ENCODE measurements at places on chromosomes 12 and 14.

DNA sequence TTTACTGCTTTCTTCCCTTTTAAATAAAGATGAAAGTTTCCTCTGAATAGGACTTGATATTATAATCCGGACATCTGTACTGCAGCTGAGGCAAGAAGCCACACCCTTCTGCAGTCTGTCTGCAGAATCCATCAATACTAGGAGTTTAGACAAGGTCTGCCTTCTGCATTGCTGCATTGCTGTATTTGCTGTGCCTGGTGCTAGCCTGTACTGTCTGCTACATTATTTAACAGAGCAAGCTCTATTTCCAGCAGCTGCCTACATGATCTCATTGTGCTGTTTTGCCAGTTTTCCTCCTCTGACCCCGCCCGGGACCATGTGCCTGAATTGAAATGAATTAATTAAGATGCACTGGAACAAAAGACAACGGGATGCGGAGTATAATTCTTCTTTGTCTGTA lies 1.7 kb downstream of the TUBA1A start:
- DNase-seq, result no peak

- no peak for DNase-seq
Observed at GRCh38 chr12:26188127-26188526, 7.2 kb upstream of the SSPN start.

- DNase-seq, result no peak
Observed at GRCh38 chr12:97464385-97465321, 2.0 kb downstream of the RMST start.

GRCh38 chr12:57110104-57111030 lies 795 bp downstream of the STAT6 start:
- peak; percentile 91 for DNase-seq

DNA sequence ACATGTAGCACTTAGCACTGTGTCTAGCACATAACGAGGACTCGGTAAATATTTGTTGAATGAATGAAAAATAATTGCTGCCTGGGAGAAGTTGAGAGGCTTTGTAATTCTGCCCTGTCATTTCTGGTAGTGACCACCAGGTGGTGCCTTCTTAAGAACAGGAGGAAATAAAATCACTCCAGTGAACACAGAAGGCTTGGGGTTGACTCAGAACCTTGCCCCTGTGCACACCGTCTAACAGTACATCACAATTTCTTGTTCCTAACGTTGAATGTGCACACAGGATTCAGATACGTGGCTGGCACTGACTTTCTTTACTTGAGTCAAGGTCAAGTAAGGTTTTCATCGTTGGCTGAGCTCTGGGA lies 91.8 kb downstream of the RGS6 start:
- peak; percentile 69 for DNase-seq

- DNase-seq, result no peak
Observed at GRCh38 chr12:24711056-24712008, 237.6 kb downstream of the BCAT1 start.

DNA sequence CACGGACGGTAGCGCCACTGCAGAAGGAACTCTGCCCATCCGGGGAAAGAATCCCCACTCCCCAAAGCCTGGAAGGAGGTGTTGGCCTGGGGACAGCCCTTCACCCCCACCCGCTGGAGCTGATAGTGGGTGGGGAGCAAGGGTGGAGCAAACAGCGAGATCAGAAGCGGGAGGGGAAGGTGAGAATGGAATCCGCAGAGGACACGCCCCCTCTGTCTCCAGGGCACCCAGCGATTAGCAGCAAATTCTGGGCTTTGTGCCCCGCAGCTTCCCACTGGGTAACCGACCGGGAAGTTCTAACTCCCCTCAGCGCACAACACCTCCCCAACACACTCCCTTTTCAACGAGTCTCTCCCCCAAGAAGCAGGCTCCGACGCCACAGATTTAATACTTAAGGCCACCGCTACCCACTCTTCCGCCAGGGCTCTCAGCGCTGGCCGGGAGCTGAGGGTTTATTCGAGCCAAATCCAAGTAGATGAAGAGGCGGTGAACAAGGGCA lies 1.4 kb downstream of the SLC25A29 start:
- no peak for DNase-seq

- DNase-seq, result peak; percentile 90
Observed at GRCh38 chr14:24430682-24431568, 1.2 kb downstream of the KHNYN start.

GRCh38 chr14:101843665-101844064 lies 82.2 kb downstream of the PPP2R5C start:
- peak; percentile 80 for DNase-seq

DNA sequence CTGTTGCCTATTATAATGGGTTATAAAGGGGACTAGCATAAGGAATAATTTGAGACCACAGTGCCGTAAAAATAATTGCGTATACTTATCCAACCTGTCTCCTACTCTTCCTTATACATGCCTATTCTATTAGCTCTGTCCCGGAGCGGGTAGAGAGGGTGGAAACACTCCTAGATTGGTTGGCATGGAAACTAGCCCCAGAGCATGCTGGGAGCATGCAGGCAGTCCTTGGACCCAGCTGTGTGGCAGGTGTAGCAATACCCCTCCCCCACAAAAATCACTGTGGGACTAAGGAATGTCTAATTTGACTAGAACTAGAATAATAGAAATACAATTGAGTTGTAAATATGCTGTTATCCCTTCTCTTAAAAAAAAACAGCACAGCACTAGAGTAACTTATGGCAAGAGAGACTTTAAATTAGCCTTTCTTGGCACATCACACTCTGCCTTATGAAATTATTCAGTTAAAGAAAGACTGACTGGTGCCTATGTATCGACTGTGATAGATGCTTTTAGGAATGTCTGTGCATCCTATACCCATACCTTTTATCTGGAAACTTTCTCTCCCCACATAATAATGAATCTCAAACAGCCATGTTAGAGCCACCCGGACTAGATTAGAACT lies 244.0 kb upstream of the DAAM1 start:
- no peak for DNase-seq

DNA sequence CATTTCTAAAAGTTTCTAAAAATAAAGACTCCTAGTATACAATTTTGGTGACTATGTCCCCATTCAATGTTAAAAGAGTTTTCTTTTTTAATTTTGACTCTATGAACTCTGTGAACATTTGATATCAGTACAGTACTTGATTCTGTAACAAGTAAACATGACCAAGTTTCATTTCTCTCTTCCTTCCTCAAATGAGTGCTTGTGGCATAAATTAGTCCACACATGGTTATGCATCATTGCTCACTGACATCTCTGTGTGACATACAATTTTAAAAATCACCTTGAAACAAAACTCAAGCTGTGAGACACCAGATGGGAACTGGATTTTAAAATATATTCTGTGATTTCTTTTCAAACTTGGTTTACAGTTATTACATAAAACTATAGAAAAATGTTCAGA lies 253.9 kb upstream of the MDGA2 start:
- DNase-seq, result no peak

- DNase-seq, result no peak
Observed at GRCh38 chr12:3644104-3644503, 108.8 kb downstream of the CRACR2A start.

- DNase-seq, result no peak
Observed at GRCh38 chr14:69924201-69924600, 45.0 kb downstream of the SMOC1 start.

GRCh38 chr14:68076451-68076850 lies 256.9 kb downstream of the RAD51B start:
- DNase-seq, result no peak

- DNase-seq, result no peak
Observed at GRCh38 chr14:93086441-93087055, 29.2 kb downstream of the ITPK1 start.

GRCh38 chr12:71009430-71010142 lies 89.0 kb upstream of the PTPRR start:
- no peak for DNase-seq

DNA sequence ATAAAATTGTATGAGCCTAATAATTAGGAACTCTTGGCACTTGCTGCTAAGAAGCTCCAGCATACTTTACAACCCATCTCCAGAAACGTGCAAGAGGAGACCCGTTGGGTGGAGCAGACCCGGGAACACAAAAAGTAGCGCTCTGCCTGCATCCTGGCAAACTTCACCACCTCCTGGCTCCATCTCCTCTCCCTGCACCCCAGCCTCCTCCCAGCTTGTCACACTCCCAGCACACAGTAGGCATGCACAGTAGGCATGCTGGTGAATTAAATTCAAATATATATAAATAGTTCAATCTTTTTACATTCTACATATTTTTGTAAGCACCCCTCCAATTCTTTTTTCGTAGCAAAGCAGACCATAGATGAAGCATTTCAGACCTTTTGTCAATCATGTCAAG lies 1.2 kb downstream of the VSIG10 start:
- DNase-seq, result no peak

- DNase-seq, result no peak
Observed at GRCh38 chr14:101878211-101878821, 86.1 kb upstream of the DYNC1H1 start.

DNA sequence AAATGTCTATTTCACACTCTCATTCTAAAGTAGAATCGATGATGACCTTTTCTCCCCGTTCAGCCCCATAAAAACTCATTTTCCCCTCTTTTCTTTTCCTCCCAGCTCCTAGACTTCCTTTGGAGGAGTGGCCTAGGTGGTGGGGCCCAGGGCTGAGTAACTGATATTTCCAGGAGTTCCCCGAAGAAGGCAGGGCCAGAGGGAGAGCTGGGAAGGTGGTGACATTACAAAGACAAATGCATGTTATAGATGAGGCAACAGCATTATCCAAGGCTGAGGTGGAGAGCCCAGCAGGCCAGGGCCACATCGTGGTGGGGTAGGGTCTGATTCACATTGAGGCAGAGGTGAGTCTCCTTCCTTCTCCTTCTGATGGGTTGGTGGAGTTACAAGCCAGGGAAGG lies 22.2 kb upstream of the HDAC7 start:
- no peak for DNase-seq

DNA sequence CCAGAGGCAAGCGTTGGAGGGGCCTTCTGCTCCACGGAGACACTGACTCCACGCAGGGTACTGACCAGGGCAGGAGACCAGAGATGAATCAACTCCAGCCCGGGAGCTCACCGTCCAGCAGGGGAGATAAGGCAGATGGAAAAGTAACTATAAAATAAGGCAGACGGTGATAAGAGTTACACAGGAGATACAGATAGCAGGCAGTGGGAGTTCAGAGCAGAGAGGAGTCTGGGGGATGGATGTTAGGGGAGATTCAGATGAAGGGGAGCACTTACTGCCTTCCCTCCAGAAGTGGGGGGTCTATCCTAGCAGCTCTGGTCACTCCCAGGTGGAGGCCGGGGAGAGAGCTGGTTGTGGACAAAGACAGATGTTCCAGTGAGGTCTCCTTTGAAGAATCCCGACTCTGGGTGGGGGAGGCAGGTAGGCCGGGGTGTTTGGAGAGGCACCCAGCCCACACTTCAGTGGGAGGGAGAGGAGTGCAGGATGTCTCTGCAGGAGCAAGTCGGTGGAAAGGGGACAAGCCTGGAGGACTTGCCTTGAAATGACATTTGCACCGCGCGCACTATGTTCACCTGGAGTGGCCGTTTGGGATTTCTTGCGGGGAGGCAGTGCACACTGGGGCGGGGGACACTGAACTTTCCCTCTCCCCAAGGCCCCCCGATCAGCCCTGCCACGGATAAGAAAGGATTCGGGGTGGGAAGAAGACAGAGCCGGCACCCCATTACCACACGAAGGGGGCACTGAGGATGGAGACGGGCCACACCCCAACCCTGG lies 1.2 kb downstream of the PITPNM2 start:
- DNase-seq, result no peak

GRCh38 chr14:23076785-23077408 lies 18.0 kb downstream of the ACIN1 start:
- no peak for DNase-seq

- no peak for DNase-seq
Observed at GRCh38 chr12:16349131-16349460, 1.7 kb downstream of the MGST1 start.

DNA sequence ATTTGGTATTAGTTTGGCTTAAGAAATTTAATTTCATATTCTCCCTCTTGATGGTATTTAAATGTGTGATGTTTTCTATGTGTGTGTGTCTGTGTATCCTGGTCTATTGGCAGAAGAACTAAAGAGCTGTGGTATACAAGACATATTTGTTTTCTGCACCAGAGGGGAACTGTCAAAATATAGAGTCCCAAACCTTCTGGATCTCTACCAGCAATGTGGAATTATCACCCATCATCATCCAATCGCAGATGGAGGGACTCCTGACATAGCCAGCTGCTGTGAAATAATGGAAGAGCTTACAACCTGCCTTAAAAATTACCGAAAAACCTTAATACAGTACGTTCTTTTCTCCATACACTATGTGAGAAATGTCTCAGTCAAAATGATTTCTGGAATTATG lies 14.6 kb downstream of the CDKN3 start:
- no peak for DNase-seq

DNA sequence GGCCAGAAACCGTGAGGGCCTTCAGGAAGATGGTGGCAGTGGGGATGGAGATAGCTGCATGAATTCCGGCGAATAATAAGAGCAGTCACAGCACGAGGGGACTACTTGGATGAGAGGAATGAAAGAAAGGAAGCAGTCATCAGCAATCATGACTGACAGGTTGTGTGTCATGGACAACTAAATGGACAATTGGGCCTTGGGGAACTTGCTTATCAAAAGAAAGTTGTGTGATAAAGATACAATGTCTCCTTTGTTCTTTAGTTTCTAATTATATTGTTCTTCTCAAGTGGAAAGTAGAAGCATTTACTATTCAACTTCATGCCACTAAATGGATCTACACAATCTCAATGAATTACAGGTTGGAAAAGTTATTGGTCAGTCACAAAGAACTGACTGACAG lies 130.5 kb downstream of the TMTC1 start:
- no peak for DNase-seq

DNA sequence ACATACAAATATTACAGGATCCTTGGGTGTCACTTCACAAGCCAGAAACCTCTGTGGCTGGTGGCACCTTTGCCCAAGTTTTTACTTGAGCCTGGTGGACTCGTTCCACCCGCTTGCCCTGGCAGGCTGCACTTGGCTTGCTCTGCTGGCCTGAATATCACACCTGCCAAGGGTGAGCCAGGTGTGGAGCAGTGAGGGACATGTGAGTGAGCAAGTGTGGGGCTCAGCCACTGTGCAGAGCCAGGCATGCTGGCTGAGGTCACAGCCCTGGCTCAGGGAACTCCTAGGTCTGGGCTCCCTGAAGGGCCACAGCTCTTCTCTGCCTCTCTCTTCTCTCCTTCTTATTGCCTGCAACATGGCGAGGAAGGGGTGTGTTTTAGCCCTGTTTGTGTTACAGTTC lies 82.0 kb downstream of the SLC16A7 start:
- no peak for DNase-seq

DNA sequence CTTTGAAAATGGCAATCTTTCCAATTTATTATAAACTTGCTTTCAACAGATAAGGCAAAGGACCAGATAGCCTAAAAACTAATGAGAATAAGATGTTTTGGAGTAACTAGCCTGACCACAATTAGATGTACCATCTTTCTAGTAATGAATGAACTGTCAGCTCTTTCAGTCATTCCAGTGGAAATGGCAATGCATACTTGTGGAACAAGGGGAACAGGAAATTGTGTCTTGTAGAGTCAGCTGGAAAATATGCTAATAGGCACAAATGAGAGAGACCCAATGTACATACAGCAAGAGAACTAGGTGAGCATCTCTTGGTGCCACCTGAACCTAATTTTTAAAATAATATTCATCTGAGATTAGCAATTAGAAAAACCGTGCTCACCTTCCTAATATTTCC lies 76.1 kb upstream of the GPHB5 start:
- no peak for DNase-seq

Data from activated effector memory CD4-positive, alpha-beta T cell treated with anti-CD3 and anti-CD28 coated beads, Interleukin-2, amount 50 U/mL, for 16 hours (primary cell).